ENCODE measurements at places on chromosomes 2 and 18.

DNA sequence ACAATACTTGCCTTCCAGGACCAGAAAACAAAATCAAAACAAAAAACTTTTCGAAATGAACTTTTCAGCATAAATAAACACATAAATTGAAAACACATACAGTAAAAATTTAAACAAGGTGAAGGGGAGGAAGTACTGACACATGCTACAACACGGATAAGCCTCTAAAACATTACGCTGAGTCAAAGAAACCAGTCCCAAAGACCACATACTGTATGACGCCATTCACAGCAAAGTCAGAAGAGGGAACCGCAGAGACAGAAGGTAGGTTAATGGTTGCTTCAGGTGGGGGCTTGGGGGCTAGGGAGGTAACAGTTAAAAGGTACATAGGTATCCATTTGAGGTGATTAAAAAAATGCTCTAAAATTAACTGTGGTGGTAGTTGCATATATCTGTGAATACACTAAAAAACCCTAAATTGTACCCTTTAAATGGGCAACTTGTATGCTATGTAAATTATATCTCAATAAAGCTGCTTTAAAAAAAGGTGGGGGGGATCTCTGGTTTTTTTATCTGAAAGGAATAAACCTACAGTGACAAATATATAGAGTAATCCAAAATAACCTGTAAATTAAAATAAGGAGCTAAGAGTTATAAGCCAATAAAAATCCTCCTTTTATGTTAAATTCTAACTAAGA lies 7.1 kb downstream of the COX7A2L start:
- no peak for DNase-seq

DNA sequence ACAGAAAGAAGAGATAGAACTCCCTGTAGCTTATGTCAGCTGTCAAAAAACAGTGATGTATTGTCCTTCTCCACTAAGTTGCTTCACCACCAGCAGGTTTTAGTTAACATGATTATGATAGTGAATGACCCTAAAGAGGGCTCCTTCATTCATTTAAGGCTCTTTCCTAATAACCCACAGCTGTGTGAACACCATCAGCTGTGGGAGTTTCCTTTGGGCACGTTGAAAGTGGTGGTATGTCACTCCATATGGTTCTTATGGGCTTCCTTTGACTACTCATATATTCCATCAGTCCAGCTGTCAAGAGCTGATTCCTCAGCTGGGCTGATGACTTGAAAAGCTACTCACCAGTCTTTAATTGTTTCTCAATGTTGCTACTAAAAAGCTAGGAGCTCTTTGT lies 210.3 kb downstream of the UBE2E3 start:
- DNase-seq: no peak

GRCh38 chr2:168422584-168422983 lies 33.5 kb upstream of the CERS6 start:
- no peak for DNase-seq

DNA sequence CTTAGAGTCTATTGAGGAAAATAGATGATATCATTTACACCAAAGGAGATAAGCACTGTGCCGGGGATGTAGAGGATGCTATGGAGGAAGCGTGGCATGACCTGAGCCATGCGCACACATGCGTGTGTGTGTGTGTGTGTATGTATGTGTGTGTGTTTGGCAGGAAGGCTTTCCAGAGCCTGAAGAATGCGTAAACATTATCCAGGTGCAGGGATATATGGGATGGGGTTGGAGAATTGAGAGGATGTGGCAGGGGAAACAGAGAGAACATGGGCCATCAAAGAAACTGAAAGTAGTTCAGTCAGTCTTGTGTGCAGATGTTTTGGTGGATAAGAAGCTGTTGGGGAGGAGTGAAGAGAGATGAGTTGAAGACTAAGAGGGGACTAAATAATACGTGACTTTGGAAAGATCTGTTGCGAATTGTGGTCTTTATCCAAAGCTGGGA lies 9.3 kb upstream of the STAT1 start:
- no peak for DNase-seq

GRCh38 chr18:60448487-60449267 lies 76.1 kb upstream of the MC4R start:
- no peak for DNase-seq

DNA sequence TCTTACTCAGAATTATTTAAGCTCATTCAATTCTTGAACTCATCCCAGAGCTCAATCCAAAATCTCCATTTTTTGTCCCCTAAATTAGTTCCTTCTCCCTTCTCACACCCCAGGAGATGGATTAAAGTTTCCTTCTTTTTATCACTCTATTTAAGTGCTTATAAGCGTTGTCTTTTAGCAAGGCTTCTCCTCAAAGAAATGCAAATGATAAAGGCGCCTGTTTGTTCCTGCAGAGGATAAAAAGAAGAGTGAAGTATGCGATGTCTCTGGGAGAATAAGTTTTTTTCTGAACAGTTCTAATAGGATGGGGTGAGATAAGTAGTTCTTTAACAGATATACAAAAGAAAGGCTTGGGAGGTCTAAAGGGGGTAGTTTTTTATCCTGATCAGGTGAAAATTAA lies 303.3 kb downstream of the CNTNAP5 start:
- DNase-seq: no peak

GRCh38 chr2:70757360-70757759 lies 10.6 kb downstream of the ADD2 start:
- no peak for DNase-seq

- DNase-seq: no peak
These were observed 51.0 kb upstream of the CYP26B1 start for GRCh38 chr2:72198532-72199241.

DNA sequence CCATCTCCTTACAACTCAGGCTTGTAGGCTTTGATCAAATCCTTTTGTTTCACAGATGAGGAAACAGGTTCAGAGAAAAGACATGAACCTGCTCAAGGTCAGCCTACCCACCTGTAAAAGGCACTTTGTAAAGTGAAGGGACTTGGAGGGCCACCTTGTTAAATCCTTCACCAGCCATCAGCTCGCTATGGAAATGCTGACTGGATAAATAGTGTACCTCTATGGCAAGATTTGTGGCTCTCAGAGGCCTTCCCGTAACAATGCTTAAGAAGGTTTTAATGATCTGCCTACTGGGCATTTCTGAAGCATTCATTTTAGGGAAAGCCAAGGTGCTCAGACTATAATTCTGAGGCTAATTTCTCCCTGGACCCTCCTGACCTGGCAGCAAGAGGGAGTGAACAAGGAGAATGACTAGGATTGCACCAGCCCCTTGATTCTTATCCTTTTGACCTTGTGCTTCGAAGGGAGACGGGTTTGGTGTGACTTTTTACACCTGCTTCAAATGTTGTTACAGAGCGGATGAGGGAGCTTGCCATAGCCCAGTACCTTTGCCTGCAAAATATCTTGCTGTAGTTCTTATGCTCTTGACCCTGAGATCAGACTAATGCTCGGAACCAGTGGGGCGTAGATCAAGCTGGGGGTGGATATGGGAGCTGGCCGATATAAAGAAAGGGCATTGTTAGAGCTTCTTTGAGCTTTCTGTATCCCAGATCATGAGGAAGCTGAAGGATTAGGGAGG lies 90.9 kb upstream of the CXCR4 start:
- no peak for DNase-seq

GRCh38 chr2:115733190-115733775 lies 1290.8 kb downstream of the DPP10 start:
- DNase-seq: no peak

- peak; percentile 39 for DNase-seq
These were observed 46.0 kb upstream of the PAX8 start for GRCh38 chr2:113324684-113325160.

Measured in stimulated activated CD4-positive, alpha-beta T cell treated with anti-CD3 and anti-CD28 coated beads, Interleukin-12 subunit alpha, Interleukin-12 subunit beta, amount 100 ng/mL, for 48 hours (primary cell).